ENCODE measurements at places on chromosomes 12 and 14.

DNA sequence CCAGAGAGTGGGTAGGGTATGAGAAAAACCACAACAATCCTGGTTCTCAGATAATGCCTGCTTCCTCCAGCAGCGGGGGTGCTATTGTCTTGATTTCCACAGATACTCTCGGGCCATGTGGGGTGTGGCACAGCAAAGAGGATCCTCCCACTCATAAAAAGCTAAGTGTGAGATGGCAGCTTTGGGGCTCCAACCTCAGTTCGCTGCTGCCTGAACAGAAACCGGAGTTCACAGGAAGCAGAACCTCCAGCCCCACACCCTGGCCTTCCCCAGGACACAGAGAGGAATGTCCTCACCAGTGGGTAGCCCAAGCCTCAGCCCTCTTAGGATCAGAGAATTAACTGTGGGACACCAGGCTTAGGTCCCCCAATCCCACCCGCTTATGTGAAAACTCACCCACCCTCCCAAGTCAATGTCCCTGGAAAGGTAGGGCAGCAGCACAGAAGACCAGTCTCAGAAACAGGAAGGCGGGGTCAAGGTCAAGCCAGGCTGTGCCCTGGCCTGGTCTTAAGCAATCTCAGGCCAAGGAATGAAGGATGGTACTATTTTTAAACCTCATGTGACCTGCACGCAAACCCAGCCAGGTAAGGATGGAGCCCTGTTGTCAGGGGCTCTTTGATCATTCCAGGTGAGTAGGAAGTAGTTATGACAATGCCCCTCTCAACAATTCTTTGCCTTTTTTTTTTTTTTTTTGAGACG, 9.0 kb downstream of the KCTD10 start:
- DNase-seq: no peak

GRCh38 chr12:4280351-4281163, 7.0 kb downstream of the CCND2 start:
- DNase-seq: peak; percentile 32

DNA sequence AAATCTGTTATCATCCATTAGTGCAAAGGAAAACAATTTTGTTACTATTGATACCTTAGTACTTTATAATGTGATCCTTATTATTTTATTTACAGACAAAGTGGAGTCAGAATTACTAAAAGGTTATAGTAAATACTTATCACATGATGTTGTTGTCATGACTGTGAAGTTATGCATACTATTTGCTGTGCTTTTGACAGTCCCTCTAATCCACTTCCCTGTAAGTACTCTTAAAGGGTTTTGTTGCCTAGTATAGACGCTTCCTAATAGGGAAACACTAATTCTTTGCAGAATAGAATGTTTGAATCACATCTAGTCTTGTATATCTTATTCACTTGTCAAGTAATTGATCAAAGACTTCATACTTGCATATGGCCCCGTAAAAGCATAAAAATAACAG, 69.4 kb downstream of the SLC38A6 start:
- no peak for DNase-seq

DNA sequence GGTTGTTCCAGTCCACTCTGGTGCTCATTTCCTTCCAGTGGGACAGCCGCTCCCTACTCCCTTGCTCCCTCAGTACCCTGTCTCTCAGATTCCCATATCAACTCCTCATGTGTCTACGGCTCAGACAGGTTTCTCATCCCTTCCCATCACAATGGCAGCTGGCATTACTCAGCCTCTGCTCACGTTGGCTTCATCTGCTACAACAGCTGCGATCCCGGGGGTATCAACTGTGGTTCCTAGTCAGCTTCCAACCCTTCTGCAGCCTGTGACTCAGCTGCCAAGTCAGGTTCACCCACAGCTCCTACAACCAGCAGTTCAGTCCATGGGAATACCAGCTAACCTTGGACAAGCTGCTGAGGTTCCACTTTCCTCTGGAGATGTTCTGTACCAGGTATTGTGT, 69.9 kb downstream of the RAD52 start:
- DNase-seq: peak; percentile 89

DNA sequence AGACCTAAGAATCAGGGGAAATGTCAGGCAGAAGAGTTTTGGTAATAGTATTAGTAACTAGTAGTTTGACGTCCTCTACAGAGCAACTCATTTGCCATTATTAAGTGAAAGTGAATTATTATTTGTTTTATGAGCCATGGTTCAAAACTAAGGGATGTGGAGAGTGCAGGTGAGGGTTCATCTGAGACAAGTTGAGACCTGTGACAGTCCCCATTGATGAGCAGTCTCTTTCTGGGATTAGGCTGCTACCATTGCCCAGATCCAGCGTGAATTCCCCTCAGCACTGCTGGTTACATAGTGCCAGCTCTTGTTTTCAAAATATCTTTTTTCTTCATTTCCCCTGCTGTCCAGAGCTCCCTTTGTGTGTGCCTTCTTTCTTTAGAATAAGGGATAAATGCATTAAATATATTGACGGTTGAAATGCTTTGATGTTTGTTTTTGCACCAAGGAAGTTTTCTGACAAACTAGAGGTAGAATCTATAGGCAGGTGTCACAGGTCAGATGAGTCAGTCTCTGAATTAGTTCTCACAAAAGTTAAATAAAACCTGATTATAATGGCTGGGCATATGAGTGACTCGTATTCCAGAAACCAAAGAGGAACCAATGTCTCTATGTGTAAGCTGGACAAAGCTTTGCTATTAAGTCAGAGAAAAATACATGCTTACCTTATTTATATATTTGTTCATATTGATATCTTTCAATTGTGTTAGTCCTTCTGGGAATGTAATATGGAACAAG, 381.4 kb downstream of the TMEM117 start:
- DNase-seq: no peak

GRCh38 chr14:103683139-103683538, 32.1 kb downstream of the XRCC3 start:
- DNase-seq: no peak

DNA sequence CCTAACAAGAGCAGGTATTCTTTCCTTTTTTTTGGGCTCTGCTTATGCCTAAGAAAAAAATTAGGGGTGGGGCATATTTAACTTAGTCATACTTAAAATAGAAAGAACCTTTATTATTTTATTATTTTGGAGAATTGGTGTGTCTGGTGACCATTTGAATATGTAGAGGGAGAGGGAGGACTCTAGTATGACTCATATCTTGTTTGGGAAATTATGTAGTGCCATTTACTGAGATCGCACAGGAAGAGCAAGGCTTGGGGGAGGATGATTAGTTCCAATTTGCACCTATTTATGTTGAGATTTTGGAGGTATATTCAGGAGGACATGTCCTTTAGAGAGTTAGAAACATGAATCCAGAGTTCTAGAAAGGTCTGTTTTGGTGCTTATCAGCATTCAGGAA, 9.9 kb downstream of the ZNF410 start:
- DNase-seq: no peak

DNA sequence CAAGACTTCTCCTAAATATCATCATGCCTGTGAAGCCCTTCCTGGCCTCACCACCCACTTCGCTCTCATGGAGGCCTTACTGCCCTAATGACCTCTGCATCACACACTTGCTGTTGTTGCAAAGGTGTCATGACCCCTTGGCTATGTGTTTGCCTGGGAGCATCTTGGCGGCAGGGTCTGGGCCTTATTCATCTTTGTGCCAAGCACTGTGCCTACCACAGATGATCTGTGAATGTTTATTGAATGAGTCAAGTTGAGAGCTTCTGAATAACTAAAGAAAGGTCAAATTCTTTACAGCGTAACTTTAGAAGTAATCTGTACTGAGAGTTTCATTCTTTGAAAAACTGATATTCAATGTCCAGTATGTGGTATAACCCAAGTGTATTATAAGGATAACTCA, 113.3 kb downstream of the TTC8 start:
- DNase-seq: no peak

DNA sequence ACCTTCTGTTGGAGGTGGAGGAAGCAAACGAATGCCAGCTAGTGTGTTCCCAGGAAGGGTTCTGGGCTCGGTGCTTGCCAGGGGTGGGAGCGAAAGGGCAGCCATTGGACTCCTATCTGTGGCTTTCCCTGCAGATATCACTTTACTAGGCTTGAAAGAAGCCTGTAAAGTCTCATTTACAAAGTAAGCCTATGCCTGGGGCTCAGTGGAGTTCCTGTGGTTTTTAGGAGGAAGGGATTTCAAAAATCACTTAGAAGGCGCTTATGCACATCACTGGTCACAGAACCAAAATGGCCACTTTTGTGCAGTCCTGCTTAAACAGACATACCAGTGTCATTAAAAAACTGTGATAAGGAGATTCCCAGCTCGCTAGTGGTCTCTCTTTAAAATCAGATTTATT, 22.7 kb downstream of the CLMN start:
- peak; percentile 84 for DNase-seq

DNA sequence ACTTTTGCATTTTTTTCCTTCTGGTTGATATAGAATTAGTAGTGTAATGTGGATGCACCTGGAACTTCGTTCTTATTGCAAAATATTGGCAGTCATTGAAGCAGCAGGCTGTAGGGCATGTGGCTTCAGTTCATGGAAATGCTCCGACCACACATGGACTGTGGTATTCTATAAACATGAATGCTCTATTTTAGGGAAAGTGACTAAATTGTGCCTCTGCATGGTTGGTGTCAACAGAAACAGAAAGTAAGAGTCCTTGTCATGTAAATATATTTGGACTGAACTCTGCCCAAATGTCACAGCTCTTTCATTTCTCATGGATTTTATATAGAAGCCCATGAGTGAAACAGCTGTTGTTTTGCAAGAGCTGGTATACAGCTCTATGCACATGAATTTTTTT, 917.0 kb downstream of the LRFN5 start:
- peak; percentile 11 for DNase-seq

- no peak for DNase-seq
Measured at GRCh38 chr12:91967590-91967989, 178.1 kb downstream of the BTG1 start.

DNA sequence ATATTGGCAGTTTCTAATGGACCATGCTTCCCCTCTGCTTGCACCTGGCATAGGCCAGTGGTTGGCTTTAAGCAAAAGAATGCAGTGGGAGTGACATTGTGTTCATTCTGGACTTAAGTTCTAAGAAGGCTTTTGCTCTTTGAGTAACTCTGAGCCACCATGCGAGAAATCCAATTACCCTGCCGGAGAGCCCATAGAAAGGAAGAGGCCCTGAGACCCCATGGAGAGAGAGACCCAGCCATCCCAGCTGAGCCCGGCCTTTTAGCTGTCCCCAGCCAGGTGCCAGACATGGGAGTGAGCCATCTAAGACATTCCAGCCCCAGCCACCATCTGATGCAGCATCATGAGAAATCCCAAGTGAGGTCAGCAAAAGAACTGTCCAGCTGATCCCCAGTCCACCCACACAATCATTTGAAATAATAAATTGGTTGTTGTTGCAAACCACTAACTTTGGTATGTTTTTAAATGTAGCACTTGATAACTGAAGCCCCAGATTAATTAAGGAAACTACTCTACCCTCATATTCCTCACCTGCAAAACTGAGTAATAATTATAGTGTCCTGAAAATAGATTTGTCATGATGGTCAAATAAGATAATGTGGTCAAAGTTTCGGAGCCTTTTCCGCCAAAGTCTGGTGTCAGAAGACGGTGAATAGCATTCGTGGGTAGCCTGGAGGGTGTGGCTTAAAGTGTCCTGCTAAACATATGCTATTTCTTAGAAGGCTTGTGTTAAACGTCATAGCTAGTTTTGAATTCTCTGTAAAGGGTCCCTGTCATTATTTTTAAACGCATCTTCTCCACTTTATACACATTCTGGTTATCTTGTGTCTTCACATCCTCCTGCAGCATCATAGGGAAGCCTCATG, 166.6 kb upstream of the PELI2 start:
- DNase-seq: no peak

- DNase-seq: peak; percentile 80
Measured at GRCh38 chr12:47935184-47935583, 28.2 kb upstream of the TMEM106C start.

GRCh38 chr12:107978201-107978600, 150.9 kb upstream of the WSCD2 start:
- DNase-seq: no peak

DNA sequence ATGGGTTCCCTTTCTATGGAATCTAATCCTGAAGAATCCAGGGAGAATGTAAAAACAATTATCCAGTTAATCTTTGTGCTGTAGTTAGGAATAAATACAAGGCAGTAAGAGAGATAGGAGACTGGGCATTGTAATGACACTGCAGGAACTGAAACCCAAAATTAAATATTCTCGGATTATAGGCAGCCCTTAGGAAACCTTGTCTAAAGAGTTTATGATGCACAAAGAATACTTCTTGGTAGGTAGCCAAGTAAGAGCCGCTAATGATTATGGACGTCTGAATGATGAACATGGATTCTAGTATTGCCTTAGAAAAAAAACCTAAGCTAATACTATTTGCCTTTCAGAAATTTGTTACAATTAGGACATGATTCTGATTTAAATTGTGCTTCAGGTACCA, 165.4 kb upstream of the LRIG3 start:
- peak; percentile 46 for DNase-seq

DNA sequence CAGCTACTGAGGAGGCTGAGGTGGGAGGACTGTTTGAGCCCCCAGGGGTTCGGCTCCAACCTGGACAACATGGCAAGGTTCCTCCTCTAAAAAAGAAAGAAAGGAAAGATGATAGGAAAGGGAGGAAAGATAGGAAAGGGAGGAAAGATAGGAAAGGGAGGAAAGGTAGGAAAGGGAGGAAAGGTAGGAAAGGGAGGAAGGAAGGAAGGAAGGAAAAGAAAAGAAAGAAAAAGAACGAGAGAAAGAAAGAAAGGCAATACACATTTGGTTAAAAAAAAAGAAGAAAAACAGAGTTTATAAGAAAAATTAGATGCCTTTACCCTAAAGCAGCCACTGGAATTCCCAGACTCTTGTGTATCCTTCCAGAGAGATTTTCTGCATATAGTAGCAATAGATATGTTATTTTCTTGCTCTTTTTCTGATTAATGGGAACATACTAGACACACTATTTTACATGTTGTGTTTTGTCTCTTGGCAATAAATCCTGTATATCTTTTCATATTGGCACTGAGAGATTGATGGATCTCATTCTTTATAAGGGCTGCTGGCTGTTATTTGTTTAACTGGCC, 12.2 kb downstream of the HNF1A start:
- no peak for DNase-seq

- peak; percentile 29 for DNase-seq
Measured at GRCh38 chr12:3332188-3332587, 158.8 kb upstream of the PRMT8 start.

DNA sequence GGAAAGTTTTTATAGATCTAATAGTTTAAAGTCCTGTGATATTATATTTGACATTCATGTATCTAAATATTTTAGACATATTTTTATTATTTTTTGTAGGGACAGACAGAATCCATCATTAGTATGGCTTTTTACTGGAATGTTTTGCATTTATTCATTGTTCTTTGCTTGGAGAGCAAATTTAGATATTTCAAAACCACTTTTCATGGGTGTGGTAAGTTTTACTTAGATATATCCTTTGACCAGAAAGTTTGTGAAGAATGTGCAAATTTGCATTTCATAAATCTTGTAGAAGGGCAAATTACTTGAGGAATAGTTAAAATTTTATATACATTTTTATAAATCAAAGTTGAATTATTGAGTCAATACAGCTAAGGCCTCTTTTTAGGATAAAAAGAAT, 37.5 kb downstream of the TMEM260 start:
- no peak for DNase-seq

GRCh38 chr12:128637642-128638606, 185.8 kb downstream of the SLC15A4 start:
- no peak for DNase-seq

GRCh38 chr12:86057092-86057845, 183.2 kb downstream of the NTS start:
- DNase-seq: no peak
